ENCODE measurements at places on chromosomes 2 and 18.

GRCh38 chr2:46706264-46706983, 209.2 kb downstream of the MCFD2 start:
- DNase-seq: no peak

GRCh38 chr2:65557616-65558573, 125.5 kb upstream of the SPRED2 start:
- DNase-seq: no peak

- DNase-seq: no peak
Observed at GRCh38 chr2:161814008-161814660, 189.9 kb downstream of the SLC4A10 start.

GRCh38 chr18:55034742-55035141, 75.5 kb upstream of the CCDC68 start:
- DNase-seq: no peak

DNA sequence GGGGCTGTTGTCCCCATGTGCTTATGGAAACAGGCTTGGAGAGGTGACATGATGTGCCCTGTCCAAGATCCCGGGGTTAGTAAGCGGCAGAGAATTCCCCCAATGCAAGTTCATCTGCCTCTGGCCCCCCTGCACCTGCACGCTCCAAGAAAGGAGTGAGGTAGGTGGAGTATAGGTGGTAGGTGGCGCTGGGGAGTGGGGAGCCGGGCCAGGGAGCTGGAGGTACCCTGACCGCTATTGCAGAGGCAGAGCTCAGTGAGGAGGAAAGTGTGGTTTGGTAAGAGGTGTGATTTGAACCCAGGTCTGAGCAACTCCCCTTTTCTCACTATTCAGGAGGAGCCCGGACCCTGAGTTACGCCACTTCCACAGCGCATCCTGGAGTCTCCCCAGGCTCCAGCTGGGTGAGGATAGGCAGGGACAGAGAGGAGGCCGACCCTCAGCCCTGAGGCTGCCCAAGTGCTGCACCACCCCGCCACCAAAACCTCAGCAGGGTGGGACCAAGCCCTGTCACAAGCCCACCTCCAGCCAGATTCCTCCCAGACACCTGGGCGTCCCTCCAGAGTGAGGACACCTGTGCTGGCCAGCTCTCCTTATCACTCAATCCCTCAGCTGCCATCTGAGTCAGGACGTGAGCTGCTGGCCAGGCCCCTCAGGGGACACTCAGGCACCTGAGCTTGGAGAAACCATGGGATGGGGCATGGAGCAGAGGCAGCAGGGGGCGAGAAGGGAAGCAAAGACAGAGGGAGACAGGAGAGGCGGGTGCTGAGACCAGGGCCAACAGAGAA, 5.6 kb downstream of the HAAO start:
- no peak for DNase-seq

- no peak for DNase-seq
Observed at GRCh38 chr2:182646763-182647498, 69.1 kb upstream of the DNAJC10 start.

DNA sequence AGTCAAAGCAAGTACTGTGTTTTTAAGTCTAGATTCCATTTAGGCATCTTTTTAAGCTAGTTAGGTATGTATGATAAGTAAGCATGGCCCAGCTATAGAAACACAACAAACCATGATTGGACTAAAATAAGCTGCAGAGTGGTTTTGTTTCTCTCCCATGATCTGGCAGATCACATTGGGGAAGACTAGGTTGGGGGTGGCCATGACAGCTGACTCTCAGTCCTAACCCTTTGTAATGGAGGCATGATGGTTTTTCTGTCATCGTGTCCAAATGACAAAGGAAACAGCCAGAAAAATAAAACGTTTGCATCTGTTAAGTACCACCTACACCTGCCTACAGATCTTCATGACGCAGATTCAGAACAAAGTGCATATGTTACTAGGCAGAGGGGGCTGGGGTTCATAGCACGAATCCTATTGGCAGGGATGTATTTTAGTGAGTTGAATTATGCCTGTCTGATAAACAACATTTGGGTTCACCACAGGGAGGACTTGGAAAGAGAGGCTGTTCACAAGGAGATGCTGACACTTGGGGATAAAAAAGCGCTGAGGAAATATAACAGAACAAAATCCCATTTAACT, 33.8 kb upstream of the GALNT5 start:
- DNase-seq: no peak

- no peak for DNase-seq
Observed at GRCh38 chr2:38748943-38749804, 2.0 kb downstream of the SRSF7 start.

- DNase-seq: no peak
Observed at GRCh38 chr2:179917272-179917671, 55.9 kb upstream of the ZNF385B start.

- no peak for DNase-seq
Observed at GRCh38 chr18:55124078-55124763, 165.0 kb upstream of the CCDC68 start.
